Mammary epithelial cell (primary cell): ENCODE measurements at places on chromosomes 3 and 15.

GRCh38 chr15:29638781-29639180, 183.5 kb downstream of the TJP1 start:
- peak; percentile 15 for DNase-seq

- DNase-seq = no peak
These were observed 294.5 kb upstream of the CDIN1 start for GRCh38 chr15:36284911-36285310.

- DNase-seq = no peak
These were observed 427.4 kb downstream of the FGF12 start for GRCh38 chr3:192299921-192300320.

DNA sequence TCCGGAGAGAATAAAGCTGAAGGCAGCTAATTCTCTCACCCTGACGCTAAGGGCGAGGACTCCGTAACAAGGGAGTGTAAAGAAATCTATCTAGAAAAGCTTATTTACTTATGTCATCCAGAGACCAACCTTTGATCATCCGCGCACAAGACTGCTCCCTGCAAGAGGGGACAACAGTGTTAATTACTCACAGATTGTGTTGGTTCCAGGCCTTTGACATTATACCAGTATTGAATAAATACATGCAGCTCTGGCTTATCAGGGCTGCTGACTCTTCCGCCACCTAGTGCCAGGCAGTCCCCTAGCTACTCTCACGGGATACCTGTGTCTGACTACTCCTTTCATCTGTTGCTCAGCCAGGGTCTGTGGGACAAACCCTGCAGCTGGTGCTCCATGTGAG, 211.7 kb downstream of the DTWD1 start:
- no peak for DNase-seq

- no peak for DNase-seq
These were observed 168.5 kb downstream of the SV2B start for GRCh38 chr15:91268510-91268909.
